Effector memory CD8-positive, alpha-beta T cell (primary cell): ENCODE measurements at places on chromosomes 6 and 20.

DNA sequence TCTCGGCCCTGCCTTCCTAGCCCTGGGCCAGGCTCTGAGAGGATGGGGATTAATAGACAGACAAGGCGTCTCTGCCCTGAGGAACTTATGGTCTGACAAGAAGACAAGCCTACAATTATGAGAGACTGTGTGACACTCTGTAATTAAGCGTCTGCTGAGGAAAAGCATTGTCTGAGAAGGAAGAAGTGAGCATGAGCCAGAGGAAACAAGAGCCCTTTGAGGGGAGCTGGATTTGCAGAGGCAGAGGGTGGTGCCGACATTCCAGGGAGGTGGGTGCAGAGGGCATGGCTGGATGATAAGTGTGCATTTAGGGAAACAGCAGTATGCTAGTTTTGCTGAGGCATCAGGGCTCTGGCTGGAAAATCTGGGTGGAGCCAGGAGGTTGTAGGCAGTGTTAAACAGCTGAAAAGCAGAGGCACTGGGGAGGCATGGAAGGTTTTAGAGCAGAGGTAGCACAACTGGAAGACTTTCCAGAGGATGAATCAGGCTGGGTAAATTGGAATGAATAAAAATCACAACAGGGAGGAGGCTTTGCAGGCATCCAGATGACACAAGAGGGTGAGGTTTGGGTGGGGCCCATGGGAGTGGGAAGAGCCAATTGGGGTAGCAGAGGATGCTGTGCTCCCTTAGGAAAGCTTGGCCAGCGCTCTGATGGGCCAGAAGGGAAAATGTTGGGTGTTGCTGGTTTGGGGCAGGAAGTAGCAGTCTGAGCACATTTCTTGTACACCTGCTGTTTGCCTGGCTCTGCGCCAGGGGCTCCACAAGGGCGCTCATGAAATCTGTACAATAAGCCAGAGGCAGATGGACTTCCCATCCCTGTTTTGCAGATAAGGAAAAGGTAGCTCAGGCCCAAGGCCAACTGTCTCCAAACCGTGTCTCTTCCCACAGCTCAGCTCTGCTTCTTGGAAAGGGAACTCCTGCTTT, 74.0 kb upstream of the MYL9 start:
- DNase-seq, result peak; percentile 26

DNA sequence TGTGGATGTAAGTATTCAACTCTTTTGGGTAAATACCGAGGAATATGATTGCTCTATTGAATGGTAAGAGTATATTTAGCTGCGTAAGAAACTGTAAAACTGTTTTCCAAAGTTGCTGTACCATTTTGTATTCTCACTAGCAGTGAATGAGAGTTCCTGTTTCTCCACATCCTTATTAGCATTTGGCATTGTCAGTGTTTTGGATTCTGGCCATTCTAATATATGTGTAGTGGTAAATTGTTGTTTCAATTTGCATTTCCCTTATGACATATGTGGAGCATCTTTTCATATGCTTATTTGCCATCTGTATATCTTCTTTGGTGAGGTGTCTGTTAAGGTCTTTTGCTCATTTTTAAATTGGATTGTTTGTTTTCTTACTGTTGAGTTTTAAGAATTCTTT, 29.3 kb upstream of the KAT14 start:
- DNase-seq, result no peak

GRCh38 chr6:24936641-24937317, 1.0 kb upstream of the RIPOR2 start:
- DNase-seq, result peak; percentile 32

DNA sequence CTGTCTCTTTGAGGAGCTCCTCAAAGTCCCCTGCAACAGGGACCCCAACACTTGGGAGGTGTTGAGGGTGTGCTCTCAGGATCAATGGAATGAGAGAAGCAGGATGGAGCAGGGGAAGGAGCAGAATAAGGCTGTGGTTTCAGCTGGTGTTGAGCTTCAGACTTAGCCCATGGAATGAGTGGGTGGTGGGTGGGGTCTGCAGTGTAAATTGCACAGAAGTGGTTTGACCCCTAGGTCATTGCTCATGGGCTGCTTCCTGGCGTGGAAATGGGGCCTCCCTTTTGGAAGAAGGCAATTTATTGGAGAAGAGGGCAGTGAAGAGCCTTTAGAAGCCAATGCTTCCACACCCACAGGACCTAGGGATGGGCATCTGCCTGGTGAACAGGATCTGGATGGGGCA, 37.0 kb upstream of the KCNG1 start:
- DNase-seq, result no peak

DNA sequence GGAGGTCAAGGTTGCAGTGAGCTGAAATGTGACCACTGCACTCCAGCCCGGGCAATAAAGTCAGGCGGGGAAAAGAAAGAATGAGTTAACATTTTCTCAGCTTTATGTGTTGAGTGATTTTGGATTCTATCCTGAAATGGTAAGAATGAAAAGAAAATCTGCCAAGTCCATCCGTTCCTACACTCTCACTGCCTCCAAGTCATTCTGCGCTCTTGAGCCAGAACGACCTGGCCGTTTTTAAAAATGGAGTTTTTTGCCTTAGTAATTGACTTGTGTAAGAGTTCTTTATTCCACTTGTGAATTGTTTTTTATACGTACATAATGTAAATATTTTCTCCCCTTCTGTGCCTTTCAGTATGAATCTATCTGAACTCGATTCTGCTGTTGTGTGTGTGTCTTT, 28.7 kb downstream of the DNAJC5 start:
- no peak for DNase-seq

- DNase-seq, result no peak
Observed at GRCh38 chr6:160882791-160883279, 108.7 kb upstream of the MAP3K4 start.

GRCh38 chr6:71038711-71039344, 82.0 kb upstream of the B3GAT2 start:
- DNase-seq, result no peak

DNA sequence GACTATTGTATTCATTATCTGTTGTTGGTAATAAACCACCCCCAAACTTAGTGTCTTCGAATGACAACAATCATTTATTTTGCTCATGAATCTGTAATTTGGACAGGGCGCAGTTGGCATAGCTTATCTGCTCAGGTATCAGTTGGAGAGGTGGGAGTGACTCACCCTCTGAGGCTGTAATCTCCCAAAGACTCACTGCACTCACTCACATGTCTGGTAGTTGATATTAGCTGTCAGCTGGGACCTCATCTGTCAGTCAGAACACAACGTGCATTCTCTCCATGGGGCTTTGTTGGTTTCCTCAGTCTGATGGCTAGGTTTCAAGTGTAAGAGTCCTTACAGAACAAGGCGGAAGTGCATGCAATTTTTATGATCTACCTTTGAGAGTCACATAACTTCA, 219.0 kb upstream of the PRND start:
- DNase-seq, result no peak

DNA sequence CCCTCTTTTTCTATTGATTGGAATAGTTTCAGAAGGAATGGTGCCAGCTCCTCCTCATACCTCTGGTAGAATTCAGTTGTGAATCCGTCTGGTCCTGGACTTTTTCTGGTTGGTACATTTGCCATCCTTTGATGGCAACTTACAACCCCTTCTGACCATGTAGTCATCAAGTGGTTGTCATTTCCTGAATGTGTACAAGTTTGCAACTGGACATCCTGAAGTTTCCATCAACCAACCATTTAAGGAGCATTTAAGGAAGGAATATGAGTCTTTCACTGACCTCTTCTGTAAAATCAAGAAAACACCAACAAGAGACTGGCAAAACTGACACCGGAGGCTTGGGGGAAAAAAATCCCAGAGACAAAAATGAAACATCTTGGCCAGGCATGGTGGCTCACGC, 97.4 kb downstream of the RIN2 start:
- DNase-seq, result no peak

- no peak for DNase-seq
Observed at GRCh38 chr20:45433316-45433715, 17.4 kb downstream of the PIGT start.

- DNase-seq, result no peak
Observed at GRCh38 chr6:63793465-63794137, 158.0 kb downstream of the PHF3 start.

DNA sequence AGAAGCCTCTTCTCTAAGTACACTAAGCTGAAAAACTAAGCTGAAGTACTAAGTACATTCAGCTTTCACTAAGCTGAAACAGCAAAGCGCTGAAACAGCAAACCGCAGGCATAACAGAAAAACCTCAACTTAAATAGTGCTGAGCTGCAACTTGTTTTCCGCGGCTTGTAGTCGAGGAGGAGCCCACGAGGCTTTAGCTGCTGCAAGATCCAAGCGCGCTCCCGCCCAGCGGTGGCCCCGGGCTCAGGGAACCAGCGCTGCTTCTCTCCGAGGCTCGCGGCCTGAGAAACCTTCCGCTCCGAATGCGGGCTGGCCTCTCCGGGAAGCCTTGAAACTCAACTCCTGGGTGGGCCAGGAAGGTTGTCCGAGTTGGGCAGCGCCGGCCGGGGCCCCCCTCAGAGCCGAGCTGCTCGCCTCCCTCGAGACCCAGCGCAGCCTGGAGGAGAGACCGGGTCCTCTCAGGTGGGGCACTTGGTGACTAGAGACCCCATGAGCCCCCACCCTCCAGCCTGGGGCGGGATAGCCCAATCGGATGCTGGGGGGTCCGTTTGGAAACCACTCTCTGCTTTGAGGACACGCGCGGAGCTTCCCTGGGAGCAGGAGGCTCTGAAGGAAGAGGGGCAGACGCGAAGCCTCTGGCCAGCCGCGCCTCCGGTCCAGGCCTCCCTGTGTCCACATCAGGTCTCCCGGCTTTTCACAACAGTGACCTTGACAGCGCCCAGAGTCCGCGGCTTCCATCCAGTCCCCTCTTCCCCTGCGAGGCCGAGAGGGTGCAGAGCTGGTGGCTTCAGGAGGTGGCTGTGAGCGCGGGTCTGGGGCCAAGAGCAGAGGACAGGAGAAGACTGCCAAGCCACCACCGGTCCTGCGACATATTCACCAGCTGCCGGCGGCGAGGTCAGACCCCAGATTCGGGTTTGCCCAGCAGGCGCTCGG, 38.1 kb upstream of the HLA-E start:
- DNase-seq, result peak; percentile 51

DNA sequence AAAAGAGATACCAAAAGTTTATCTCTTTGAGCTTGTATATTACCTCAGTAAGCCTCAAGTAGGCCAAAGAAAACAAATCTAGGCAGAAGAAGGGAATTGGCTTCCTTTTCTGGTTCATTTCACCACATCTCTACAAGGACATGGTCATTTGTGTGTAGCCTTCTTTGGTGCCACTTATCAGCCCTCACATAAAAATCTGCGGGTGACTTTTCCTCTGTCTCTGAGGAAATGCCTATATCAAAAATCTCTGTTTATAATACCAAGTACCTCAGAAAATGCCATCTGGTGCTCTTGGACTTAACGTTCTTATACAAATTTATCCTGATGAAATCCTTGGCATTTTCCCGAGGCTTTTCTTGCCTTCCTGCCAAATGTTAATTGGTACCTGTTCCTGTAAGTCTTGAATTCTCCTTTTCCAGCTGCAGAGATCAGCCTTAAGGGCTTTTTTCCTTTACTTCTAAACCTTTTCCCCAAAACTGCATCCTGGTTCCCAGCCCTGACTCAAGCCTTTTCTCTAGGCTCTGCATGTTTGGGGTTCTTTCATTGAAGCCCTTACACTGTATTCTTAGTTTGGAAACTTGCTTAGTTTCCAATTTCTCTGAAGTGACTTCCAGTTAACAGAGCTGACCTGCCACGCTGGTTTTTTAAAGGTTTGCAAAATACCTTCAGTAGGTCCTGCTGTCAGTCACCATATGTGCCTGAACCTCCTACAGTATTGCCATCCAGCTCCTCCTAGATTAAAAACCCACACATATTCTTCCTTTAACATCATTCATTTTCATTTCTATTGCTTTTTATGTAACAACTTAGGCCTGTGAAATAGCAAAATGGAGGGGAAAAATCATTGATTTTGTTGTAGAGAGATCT, 191.2 kb upstream of the PREP start:
- DNase-seq, result no peak

GRCh38 chr20:44683263-44684046, 31.7 kb upstream of the CCN5 start:
- DNase-seq, result peak; percentile 40

- DNase-seq, result no peak
Observed at GRCh38 chr6:131929264-131929663, 21.9 kb downstream of the CCN2 start.

DNA sequence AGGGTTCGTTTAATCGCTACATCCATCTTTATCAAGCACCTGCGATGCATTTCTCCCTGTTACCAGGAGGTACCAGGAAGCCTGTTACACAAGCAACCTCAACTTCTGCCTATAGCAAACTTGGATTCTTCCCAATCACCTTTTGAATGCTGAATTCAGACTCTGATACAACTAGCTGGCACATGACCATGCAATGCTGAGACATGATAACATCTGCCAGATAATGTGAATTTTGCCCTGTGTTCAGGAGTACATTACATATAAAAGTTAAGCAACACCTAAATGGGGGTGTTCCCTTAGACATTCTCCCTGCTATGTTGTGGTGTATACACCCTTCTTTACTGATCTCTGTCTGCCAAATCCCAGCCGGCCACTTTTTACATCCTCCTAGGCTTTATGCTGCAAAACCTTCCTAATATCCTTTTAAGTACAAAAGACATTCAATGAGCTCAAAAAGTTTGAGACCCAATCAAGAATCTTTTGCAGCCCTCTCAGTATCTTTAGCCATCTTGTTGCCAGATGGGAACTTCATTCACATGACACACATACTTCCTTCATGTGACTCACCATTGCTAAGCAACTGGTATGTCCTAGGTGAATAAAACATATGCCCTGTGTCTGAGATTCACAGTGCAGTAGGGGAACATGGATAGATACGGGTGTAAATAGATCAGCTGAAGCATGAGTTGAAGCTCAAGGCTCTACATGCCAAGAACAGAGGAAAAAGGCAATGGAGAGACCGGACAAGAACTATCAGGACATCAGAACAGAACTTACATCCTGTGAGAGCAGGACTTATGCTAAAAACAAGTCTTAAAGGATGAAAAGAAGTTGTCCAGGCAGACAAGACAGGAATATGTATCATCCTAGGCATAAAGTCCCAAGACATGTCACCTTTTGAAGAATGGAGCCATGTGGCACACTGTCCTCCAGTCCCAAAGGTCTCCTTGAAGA, 84.3 kb downstream of the ZHX3 start:
- DNase-seq, result no peak

DNA sequence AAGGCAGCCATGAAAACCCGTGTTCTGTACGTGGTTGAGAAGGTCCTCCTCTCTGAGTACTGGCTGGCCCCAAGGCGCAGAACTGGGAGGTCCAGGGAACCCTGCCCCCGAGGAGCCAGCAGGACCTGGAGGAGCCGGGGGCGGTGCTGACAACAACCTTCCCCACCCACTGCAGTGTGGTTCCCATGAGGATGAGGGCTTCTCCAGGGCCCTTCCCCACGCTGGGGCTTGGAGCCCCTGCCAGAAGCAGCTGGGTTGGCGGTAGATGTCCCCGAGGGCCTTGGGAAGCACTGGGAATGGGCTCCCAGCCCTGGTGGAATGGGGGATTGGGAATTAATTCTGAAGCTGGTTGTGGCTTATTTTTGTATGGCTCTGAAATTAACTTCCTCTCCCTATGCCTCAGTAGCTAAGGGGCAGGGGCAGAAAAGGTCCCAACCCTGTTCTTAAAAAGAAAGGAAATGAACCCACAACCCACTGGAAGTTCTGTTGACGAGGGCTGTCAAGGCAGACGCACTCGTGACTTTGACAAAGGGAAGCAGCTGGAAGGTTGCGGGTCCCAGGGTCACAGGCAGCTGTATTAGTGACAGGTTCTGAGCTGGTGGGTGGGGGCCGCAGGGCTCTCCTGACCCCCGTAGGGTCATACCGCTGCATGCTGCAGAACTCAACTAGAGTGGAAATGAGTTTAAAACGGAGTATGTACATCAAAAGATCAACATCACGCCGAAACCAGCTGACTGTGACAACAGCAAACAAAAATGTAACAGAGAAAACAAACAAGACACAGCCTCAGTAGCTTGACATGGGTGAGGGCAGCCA, 13.9 kb upstream of the HELZ2 start:
- DNase-seq, result no peak

- DNase-seq, result peak; percentile 95
Observed at GRCh38 chr6:33200219-33201146, at the start of the genes RXRB and SLC39A7. Gene RXRB, minus strand, starts transcription at chr6:33200665. Its CDS starts 189 bp downstream, at chr6:33200476. Gene SLC39A7, plus strand, starts transcription at chr6:33200867. Its CDS starts 379 bp downstream, at chr6:33201246.
